ENCODE measurements at places on chromosomes 6 and 20.

- DNase-seq = no peak
These were observed 68.1 kb upstream of the TOP1 start for GRCh38 chr20:40960521-40960956.

DNA sequence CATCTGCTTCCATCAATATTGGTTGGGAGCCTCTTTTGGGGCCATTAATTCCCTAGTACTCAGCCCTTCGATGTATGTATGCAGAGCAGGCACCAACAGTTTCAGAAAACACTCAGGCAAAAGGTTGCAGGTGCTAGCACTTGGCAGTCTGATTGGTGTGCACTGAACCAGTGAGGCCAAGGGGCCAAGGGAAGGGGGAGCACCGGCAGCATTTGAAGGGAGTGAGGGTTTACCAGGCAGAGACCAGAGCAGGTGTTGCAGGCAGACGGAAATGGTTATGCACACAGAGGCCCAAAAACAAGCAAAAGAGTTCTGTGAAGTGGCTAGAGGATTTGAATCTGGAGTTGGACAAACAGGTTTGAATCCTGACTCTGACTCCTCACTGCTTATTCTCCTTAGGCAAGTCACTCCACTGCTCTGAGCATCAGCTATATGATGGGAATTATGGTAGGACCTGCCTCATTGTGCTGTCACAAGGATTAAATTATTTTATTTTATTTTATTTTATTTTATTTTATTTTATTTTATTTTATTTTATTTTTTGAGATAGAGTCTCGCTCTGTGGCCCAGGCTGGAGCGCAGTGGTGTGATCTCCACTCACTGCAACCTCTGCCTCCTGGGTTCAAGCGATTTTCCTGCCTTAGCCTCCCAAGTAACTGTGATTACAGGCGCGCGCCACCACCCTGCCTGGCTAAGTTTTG, 58.1 kb upstream of the SHLD1 start:
- DNase-seq = no peak

GRCh38 chr20:1637226-1637625, 17.4 kb upstream of the SIRPB1 start:
- DNase-seq = no peak

GRCh38 chr6:113359155-113360140, 497.7 kb upstream of the MARCKS start:
- DNase-seq = no peak

GRCh38 chr6:4665489-4666417, 110.5 kb upstream of the CDYL start:
- DNase-seq = no peak

DNA sequence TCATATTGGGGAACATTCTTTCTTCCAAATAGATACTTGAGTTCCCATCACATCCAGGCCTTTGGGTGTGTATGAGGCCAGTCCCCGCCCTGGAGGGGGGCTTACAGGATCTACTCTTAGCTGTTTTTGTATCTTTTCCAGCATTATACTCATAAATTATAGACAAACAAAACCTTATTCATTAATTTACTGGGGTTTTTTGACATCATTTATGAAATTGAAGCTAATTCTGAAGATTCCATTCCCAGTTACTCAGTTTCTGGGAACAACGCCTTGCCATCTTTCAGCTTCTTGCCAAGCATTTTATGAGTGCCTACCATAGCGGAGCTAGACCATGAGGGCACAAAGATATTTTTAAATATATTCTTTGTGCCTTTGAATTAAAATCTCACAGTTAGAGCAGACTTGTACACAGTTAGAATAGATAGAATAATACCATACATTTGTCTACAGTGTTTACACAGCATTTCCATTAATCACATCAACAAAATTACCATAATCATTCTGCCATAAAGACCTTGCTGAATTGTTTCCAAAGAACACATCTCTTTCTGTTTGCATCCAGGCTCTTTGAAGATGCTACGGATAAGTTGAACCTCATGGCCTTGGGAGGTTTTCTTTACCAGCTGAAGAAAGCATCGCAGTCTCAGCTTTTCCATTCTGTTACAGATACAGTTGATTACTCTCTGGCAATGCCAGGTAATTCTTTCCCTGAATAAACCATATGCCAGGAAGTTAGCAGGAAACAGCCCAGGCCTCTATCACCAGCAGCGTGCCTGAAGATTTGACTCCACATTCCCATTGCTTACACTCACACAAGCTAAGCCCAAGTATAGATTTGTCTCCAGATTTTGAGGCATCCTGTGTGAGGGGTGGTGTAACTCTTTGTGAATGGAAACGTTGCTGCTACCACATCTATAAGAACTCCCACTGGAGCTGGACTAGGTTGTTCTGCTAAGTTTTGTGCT, 75.4 kb upstream of the PBOV1 start:
- DNase-seq = no peak

DNA sequence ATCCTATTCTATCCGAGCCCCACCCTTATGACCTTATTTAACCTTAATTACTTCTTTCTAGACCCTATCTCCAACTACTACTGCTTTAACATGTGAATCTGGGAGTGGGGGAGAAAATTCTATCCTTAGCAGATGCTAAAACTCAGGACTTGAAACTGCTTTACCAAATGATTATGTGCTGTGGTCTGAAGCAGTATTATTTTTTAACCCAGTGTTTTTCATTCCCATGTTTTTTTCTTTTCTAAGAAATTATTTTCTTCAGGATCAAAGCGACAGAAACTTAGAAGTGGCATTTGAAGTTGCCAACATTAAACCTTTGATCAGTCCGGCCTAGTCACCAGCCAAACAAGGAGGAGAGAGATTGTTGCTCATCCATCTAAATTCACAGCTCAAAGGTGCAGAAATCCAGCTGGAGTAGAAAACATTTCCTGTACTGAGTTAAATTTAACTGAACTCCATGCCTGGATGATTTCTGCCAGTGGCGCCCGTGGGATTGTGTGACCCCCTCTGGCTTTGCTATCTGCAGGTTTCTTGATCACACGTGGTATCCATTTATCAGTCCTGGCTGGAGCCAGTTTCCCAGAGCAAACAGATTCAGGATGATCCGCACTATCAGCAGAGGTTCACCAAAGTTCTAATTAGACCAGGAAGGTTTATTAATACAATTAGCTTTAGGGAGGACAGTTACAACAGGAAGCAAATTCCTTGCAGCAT, 300.5 kb downstream of the PLCB1 start:
- DNase-seq = no peak

GRCh38 chr6:132763269-132763668, 5.6 kb upstream of the VNN2 start:
- DNase-seq = no peak

GRCh38 chr6:139373154-139373927, 1.1 kb downstream of the CITED2 start:
- peak; percentile 61 for DNase-seq

DNA sequence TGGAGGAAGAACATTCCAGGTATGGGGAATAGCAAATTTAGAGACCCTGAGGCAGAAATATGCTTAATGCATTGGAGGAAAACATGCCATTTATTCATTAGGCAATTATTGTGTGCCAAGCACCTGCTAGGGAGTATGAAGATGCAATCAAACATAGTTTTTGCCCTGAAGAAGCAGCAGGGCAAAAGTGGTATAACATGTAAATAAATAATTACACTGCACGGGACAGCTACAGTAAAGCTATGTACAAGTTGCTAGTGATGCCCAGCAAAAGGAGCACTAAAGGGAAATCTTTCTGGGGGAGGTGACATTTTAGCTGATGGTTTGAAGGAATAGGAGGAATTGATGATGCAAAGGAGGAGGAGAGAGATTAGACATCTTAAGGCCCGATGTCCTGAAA, 624 bp upstream of the TJAP1 start:
- DNase-seq = no peak

- no peak for DNase-seq
These were observed 1.1 kb downstream of the SLX4IP start for GRCh38 chr20:10436053-10436699.
